GM12864 (cell line): ENCODE measurements at places on chromosomes 6 and 20.

DNA sequence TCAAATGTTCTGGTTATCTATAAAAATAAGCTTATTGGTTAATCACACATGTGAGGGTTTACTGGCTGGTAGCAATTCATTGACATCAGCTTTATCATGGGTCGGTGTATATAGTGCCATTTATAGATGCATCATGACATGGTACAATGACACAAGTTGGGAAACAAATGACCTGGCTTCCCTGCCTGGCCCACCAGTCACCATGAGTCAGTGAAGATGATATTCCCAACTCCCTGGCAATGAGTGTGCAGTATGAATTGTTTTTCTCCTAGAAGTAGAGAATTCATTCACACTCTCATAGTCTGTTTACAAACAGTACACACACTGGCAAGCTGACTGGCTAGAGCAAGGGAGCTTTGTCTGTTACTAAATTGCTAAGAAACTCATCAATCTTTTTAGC is 37.2 kb upstream of the CALHM6 start:
- no peak for DNase-seq

- no peak for DNase-seq
Observed at GRCh38 chr20:8837396-8837795, 231.5 kb upstream of the PLCB4 start.

DNA sequence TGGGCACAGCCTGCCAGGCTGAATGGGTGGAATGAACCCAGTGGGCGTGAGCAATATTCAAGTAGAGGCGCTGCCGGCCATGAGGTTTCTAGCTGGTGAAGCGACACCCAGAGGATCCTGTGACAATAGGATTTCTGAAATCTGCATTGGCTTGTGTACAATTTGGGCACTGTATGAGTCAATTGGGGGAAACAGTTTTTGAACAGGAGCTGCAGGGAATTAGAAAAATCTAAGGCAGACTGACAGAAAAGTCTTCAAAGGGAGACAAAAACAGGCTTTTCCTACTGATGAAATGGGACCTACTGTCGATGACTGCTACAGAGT is 148.8 kb upstream of the PROKR2 start:
- DNase-seq = no peak

DNA sequence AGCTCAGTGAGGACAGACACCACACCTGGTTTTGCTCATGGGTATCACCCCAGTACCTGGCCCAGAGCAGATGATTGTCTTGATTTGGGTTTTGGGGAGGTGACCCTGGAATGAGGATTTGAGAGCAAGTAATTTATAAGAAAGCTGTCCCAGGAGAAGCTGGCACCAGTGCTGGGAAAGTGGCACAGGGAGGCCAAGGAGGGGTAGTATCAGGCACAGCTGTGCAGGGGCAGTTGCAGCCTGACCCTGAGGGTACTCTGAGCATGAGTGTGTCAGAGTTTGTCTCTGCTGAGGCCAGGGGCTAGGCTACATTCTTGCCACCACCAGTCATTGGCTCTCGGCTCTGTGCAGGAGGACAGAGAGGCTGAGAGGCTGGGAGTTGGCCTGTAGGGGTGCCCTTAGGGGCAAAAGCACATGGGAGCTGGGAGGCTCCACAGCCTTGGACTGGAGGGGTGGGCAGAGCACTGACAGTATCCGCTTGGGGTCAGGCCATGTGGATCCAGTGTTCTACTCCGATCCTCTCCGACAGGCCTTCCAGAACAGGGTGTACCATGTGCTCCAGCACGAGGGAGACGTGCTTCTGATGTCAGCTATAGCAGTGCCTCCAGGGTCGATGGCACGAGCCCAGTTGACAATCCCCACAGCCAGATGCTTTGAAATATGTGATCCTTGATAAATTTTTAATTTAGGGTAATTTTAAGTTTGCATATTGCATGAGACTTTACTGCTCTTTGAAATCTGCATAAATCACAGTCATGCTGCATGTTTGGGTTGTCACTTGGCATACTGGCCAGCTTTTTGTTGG is 121.3 kb downstream of the PHACTR3 start:
- no peak for DNase-seq

DNA sequence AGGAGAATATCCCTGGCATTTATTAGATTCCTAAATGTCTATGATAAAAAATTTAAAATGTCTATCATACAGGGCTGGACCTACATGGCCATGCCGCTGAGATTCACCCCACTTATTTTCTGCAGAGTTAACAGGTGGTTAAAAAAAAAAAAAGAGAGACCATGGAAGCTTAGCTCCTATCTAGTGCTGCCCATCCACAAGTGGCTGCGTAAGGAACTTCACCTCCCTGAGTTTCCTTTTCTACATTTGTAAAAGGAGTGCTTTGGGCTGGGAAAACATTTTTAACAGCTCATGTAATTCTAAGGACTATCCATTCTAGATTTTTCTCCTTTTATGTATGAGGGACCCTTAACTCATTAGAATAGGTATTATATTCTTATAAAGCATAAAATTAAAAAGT is 534.1 kb downstream of the MMUT start:
- DNase-seq = no peak

DNA sequence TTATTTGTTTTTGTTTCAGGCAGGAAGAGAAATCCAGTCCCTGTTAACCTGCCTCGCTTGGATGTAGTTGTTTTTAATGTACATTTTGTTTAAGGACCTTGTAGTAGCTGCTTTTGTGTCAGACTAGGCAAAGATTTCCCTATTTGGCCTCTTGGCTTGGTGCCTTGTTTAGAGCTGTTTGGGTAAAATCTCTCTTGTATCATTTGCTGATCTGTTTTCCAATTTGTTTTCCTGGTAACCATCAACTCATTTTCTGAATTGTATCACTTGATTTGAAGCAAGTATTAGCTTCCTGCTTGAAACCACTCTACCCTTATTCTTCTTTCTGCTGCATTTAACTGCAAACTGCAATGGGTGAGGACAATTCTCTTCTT is 160.7 kb downstream of the ZFAND3 start:
- DNase-seq = no peak

- no peak for DNase-seq
Observed at GRCh38 chr6:150068151-150068550, 770 bp downstream of the ULBP3 start.

DNA sequence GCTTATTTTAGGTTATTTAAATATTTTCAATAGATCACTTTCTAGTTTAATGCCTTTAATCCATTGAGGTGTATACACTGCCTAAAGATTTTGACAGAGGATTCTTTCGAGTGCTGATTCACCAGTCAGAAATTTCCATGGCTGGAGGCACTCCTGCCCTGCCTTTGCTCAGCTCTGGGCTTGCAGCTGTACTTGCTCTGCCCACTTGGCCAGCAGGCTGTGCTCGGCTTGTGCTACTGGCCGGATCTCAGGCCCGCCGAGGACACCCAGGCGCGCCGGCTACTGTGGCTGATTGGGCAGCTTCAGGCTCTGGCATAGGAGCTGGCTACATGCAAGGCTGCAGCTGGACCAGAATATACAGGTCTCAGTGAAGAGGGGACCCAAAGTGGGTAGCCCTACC is 675.1 kb upstream of the MMS22L start:
- DNase-seq = no peak

DNA sequence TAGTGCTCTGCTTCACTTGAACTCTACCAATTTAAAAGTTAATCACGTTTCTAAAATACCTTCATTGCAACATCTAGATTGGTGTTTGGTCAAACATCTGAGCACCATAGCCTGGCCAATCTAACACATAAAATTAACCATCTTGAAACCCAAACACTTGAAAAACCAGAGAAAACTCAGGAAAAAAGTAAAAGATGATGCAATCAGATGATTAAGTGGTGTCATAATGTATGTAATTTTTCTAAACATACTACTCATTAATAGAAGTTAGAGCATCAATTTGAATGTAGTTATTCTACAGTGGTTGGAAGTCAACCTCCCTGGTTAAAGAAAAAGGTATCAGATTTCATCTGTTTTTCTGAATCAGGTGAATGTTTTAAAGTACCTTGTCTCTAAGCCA is 228.6 kb upstream of the ID4 start:
- no peak for DNase-seq

DNA sequence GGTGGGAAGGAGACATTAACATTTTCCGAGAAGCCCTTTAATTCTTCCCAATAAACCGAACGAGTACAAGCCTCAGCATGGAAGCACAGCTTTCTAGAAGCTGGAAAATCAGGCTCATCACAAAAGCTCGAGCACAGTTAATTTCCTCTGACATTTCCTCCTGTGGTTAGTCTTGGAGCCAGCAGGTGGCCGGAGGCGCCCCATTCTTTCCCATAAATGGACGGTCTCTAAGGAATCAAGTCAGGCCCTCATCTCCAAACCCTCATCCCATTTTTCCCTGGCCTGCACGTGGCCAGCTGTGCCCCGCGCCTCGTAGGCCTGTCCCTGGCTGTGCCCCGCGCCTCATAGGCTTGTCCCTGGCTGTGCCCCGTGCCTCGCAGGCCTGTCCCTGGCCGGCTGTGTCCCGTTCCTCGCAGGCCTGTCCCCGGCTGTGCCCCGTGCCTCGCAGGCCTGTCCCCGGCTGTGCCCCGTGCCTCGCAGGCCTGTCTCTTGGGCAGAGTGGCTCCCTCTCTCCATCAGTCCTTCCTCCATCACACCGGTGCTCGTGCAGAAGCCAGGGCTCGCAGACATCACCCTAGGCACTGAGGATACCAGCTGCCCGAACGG is 19.7 kb upstream of the NTSR1 start:
- no peak for DNase-seq

DNA sequence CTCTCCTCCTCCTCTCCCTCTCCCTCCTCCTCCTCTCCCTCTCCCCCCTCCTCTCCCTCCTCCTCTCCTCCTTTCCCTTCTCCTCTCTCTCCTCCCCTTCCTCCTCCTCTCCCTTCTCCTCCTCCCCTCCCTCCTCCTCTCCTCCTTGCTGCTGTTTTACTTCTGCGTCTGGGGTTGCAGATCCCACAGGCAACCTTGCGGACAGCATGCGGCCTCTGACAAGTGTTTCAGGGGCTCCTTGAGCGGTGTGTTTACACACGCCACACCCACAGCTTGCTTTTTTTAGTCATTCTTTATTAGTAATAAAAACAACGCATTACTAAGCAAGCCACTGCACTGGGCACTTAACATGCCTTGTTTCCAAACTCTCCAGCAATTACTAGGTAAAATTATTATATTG is 81.9 kb downstream of the TFAP2C start:
- no peak for DNase-seq

GRCh38 chr6:101462576-101462975 is 69.1 kb downstream of the GRIK2 start:
- DNase-seq = no peak

- no peak for DNase-seq
Observed at GRCh38 chr6:170082531-170083187, 208.2 kb downstream of the DLL1 start.

DNA sequence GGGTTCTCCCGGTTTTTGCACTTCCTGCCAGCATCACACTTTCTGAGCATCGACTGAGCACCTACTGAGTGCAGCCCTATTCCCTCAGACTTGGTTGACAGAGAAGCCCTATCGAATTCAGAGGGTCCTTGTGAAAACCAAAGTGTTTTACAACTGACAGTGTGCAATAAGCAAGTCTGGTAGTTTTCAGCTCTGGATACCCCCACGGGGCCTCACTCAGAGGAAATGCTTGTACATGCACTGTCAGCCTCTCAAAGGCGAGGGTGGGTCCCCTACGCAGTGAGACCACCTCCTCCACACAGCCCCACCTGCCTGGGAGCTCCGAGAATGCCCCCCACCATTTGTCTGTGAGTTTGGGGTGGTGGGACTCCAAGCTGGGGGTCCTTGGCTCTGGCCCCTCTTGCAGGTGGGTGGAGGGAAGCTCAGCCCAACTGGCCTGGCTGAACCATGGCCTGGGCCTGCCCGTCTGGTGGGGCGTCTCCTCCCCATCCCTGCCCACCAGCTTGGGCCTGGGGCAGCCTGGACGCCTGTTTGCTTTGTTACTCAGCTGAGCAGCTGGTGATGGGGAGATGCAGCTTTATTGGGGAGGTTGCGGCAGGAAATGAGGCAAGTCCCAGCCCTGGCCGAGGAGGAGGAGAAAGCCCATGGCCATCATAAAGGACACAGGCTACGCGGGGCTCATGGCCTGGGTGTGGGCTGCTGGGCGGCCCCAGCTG is 1.7 kb downstream of the SPDEF start:
- DNase-seq = no peak

DNA sequence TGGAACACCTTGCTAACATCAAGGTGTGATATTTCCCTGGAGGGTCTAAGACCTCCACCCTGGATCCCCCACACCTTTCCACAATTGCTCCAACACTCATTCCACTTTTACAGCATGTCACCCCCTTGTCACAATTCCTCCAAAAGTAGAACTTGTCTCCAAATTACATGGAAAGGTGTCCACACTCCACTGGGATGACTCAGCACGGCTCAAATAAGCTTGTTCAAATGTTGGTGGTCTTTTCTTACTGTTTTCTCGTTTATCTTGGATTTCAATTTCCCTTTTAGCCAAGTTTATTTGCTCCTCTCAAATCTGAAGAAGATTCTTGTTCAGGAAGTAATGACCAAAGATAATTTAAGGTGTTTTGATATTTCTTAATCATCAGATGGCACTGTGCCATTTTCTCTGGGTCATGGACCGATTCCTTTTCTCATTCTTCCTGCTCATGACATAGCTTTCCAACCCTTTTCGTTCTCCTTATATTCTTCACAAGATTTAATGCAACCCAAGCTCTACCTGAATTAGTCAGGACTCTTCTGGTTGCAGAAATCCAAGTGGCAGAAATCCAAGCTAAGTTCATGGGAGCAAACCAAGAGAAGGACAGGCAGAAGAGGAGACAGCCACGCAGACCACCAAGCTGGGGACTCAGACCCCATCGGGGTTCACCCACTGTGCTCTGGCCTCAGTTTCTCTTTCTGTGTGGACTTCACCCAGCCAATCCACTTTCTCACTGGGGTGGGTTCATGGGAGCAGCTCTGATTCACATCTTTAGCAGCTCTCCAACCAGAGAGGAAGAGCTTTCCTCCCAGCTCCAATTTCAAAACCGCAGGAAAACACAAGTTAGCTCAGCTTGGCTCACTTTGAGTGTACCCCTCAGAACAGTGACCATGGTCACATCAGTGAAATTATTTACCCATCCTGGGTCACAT is 110.5 kb upstream of the CDYL start:
- DNase-seq = no peak

GRCh38 chr6:11729076-11729475 is 49.5 kb downstream of the ADTRP start:
- DNase-seq = no peak

DNA sequence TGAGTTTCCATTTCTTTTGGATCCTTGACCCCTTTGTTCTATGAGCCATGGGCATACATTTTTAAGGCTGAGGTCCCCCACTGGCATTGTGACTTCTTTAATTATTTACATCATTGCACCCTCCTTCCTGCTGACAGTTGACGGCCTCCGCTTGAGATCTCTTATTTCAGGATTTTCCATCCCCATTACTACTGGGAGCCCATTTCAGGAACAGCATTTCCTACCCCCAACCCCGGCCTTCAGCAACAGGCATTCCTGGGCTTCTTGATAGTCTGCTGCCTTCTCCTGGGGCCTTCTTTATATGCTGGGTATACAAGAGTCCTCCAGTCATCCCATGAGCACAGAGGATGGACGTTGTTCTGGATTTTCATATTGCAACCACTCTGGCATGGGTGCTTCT is 3.8 kb downstream of the ULBP1 start:
- DNase-seq = no peak
